ENCODE measurements at places on chromosomes 4 and X.

- no peak for DNase-seq
Measured at GRCh38 chr4:139146926-139147629, 29.9 kb downstream of the ELF2 start.

- no peak for DNase-seq
Measured at GRCh38 chr4:153755186-153755585, 4.6 kb downstream of the RNF175 start.

- no peak for DNase-seq
Measured at GRCh38 chr4:28926156-28926555, 1794.0 kb upstream of the PCDH7 start.

DNA sequence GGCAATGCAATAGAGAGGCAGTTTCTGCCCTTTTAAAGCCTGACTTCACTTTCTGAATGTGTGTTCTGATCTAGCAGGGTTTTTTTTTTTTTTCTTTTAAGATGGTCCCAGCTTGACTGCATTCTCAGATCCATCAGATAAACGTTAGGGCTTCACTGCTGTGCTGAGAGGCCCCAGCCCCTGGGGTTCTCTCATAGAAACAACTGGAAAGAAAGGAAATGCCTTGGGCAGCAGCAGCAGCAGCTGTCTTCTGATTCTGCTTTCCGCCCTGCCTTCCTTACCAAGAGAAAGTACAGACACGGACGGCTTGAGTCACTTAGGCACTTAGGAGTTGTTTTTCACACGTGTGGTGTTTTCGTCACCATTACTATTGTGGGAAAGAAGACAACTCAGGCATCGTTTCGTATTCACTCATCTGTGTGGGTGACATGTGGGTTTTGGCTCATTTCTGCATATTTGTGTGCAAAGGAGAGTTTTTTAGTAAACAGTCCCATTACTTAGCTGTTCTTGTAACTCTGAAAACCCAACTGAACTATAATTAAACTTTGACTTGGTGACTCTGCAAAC lies 172.0 kb downstream of the PTTG2 start:
- DNase-seq, result no peak

DNA sequence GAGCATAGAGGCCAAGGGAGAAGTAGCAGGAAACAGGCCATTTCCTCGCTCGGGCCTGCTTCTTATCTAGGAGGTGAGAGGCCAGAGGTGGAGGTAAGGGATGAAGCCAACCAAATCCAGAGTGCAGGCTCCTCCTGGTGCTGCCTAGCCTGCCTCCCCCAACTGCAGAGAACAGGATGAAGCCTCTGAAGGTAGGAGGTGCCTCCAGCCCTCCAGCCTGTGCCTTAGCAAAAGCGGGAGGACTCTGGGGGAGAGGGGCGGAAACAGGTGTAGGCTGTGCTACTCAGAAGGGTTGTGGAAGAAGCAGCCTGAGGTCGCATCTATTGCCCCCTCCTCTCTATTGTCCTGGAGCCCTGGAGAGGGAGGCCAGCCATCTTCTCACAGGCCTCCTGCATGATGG lies 2.9 kb upstream of the MTM1 start:
- no peak for DNase-seq

Measured in Kasumi-1 (cell line).